Myocyte (in vitro differentiated cells): ENCODE measurements at places on chromosomes 12 and 14. TPM values are rescaled to one million over a fixed set of nuclear protein-coding genes. Genes with fewer than 3 reads are reported as not detected.

FOXG1 gene
- total RNA-seq = not detected in 2 replicates

- no peak for DNase-seq
These were observed 15.5 kb downstream of the PLEK2 start for GRCh38 chr14:67396381-67396970.

KRT75 gene
- total RNA-seq = not detected in 2 replicates

LRP1-AS gene
- total RNA-seq = not detected in 2 replicates

DNA sequence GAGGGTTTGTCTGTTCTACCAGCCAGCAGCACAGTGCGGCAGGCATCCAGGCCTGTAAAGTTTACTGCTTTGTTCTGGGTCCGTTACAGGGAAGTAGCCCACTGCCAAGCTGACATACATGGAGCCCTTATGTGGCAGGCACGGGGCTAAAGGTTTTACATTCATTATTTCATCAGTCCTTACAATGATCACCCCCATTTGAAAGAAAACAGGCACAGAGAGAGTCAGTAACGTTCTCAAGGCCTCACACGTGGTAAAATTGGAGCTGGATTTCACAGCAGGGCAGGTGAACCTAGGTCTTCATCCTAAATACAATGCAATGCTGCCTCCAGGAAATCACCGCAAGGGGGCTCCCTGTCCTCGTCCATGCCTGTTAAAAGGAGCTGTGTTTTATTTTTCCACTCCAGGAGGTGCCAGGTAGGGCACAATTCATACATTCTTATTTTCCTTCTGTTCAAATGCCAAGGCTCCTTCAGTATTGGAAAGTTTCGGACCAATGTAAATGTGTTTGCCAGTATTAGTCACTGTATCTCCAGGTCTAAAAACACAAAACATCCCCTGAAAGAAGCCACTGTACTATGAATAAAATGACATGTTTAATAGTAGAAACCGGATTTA, 172.2 kb upstream of the GZMB start:
- DNase-seq = peak; percentile 60

GRCh38 chr12:124720004-124720680, 143.5 kb downstream of the SCARB1 start:
- peak; percentile 65 for DNase-seq

GRIN2B gene
- total RNA-seq = under 0.01 TPM in 1 of 2 replicates, not detected in the other

GRCh38 chr12:45621703-45622102, 107.8 kb upstream of the ARID2 start:
- no peak for DNase-seq

- DNase-seq = no peak
These were observed 13.5 kb downstream of the ZNF605 start for GRCh38 chr12:132942611-132943010.

P2RX2 gene
- not detected in 2 replicates for total RNA-seq

MORN3 gene
- not detected in 2 replicates for total RNA-seq

- DNase-seq = no peak
These were observed 12.3 kb downstream of the KCTD10 start for GRCh38 chr12:109464642-109465351.

- DNase-seq = no peak
These were observed 68.0 kb downstream of the SPTB start for GRCh38 chr14:64811676-64812075.

TMEM119 gene
- 34.4 and 55.5 TPM in 2 replicates for total RNA-seq

NEMF gene
- 58.2 and 72.9 TPM in 2 replicates for total RNA-seq

SETD1B gene
- total RNA-seq = 3.9 and 4.0 TPM in 2 replicates

GRCh38 chr14:27929797-27930347, 836.7 kb upstream of the FOXG1 start:
- DNase-seq = no peak

CACNB3 gene
- 8.5 and 9.0 TPM in 2 replicates for total RNA-seq

CFAP54 gene
- 0.67 and 0.99 TPM in 2 replicates for total RNA-seq

DNA sequence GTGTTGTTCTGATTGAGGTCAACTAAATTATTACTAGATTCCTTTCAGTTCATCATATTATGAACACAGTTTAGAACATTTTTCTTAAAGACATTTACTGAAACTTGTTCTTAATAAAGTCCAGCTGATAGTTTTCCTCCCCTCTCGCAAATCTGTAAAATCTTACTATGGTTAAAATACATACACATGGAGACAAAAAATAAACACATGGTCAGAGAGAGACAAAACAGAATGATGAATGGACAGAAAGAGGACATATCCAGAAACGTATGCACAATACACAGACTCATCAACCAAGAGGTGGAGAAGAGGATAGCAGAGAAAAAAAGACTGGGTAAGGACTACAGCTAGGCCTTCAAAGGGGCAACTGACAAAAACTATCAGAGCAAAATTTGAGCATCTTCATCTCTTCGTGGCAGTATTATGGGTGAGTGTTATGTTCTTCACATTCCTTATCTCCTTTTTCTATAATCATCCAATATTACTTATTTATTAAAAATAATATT, 38.4 kb downstream of the EEA1 start:
- DNase-seq = no peak

RIMBP2 gene
- not detected in 2 replicates for total RNA-seq

NOXRED1 gene
- not detected in 2 replicates for total RNA-seq

SLC4A8 gene
- total RNA-seq = 0.59 and 2.9 TPM in 2 replicates

EFS gene
- not detected in 2 replicates for total RNA-seq
